ENCODE measurements at places on chromosomes 3 and 15. TPM values are rescaled to one million over a fixed set of nuclear protein-coding genes. Genes with fewer than 3 reads are reported as not detected.

GRCh38 chr3:33269385-33269784, 7.9 kb upstream of the FBXL2 start:
- DNase-seq = no peak

DNA sequence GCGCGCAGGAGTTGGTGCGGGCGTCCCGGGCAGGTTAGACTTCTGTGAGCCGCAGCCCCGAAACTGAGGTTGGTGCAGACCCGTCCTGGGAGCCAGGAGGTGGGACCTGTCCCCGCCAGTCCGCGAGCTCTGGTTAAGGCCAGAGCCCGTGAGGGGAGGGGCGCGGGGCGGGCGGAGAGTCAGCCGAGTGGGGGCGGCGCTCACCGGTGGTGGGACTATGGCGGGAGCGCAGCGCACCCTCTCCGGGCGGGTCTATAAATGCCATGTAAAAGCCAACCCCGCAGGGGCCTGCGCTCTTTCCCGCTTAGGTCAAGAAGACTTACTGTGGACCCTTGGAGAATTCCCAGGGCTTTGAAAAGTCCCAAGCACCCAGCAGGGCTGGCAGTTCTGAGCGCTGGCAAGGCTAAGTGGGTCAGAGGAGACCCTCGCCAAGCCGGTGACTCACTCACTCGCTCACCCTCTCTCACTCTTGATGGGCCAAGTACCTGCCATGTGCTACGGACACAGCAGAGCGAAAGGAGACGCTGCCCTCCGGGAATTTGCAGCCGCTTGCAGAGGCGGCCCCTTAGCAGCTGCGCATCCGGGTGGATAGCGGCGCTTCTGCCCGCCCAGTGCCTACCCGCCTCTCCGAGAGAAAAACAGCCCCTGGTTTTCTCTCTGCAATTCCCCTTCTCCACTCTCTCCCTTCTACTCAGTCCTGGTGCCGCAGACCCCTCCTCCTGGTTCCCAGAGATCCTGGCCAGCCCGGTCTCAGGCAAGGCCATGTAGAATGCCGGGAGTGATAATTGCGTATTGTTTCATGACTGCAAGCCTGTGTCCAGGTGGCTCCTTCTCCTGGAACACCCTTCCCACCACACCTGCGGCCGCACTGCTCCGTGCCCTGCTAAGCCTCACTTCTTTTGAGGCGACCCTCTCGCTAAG, at the start of gene ALDH1L1:
TSS of gene ALDH1L1 (minus strand) at position 110 of the 921 bp plus-strand sequence. CDS start 19,607 bp downstream, outside the sequence.
- peak; percentile 9 for DNase-seq

DNA sequence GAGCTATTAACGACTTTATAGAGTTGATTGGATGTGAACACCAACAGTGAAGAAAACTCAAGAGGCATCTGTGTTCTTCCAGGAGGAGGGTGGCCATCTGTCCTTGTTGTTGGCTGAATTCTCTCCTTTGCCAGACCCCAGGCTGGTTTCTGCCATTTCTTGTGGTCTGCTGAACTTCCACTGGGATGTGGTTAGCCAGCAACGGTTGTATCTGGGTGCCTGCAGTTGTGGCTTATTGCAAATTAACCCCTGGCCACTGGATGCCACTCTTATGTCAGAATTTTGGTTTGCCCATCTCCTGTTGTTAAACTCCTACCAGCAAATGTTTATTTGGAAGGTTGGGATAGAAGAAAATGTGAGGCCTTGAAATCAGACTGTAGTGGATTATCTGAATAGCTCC, 163.6 kb upstream of the TBC1D5 start:
- no peak for DNase-seq

- no peak for DNase-seq
Measured at GRCh38 chr15:97085731-97086130, 755.2 kb downstream of the NR2F2 start.

- no peak for DNase-seq
Measured at GRCh38 chr3:45844616-45845015, 2.7 kb upstream of the LZTFL1 start.

GRCh38 chr15:60223176-60223575, 174.6 kb downstream of the ANXA2 start:
- no peak for DNase-seq

GRCh38 chr3:192207239-192207638, 520.1 kb downstream of the FGF12 start:
- no peak for DNase-seq

DNA sequence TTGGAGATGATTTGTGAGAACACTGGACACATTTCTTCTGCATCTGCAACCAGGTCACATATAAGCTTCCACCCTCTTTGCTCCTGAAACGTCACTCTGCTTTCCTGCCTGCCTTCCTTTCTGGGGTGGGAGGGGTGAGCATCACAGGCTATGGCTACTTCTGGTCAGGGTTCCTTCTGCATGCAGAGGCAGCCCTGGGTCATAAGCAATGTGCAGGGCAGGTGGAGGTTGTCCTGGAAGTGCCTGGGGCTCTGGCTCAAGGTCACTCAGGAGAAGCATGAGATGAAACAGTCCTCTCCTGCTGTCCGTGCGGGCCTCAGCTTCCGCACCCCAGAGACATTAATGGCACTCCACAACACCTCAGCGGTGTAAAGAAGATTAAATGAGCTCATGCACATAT, 15.1 kb downstream of the SLC6A20 start:
- no peak for DNase-seq

The BCL2A1 gene
- total RNA-seq = 82.2 TPM

The PEX5L gene
- total RNA-seq = 0.35 TPM

The FAN1 gene
- total RNA-seq = 15.4 TPM

DNA sequence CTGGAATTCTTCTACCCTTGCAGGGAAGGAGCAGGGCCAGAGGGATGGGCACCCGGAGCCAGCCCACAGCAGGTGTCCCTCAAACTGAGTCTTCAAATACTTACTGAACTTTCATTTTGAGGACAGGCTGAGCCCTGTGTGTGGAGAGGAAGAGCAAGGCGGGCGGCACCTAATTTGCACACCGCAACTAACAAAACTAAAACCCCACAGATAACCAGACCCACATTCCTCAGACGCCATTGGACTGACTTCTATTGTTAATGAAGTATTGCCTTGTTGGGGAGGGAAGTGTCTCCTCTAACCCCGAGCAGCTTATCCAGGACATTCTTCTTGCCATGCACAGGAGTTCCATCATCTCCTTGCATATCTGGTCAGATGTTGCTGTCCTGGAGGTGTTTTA, 105.2 kb upstream of the NR2E3 start:
- DNase-seq = no peak

The CAMK1 gene
- total RNA-seq = 48.4 TPM

The CHRM5 gene
- not detected for total RNA-seq

DNA sequence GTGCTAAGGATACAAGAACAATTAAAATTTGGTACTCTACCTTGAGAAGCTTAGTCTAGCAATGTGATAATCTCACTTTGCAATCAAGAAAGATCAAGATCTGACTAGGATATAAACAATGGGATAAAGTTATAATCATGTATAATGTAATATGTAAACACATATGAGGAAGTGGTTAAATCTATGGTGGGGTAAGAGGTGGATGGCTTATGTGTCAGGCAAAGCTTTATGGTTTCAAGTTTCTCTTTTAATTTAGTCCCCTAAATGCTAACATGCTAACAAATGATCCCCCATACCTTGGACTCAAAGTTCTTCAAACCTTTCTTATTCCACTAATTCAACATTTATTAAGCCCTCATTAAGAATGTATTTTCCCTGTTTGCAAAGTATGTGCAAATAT, 2.5 kb downstream of the RSL24D1 start:
- DNase-seq = no peak

GRCh38 chr15:80507131-80507530, 102.9 kb downstream of the ARNT2 start:
- DNase-seq = no peak

The TGM5 gene
- total RNA-seq = not detected

All from activated CD4-positive, alpha-beta T cell treated with anti-CD3 and anti-CD28 coated beads for 36 hours (primary cell).